GM23338 (cell line): ENCODE measurements at places on chromosomes 6 and 20.

DNA sequence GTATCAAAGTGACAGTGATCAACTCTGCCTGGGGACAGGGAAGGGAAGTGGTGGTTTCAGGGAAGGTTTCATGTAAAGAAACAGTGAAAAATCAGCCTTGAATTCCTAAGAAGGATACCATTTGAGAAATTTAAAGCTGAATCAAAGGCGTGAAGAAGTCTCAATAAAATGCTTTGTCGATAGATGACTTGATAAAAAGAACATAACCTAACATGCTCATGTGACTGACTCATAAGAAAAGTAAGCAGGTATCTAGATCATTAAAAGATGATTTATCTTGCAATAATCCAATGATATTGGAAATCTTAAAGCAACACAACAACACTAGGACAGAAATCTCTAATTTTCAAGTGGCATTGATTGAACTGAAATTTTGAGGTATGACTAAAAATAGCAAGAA is 14.3 kb downstream of the EDN1 start:
- DNase-seq, result no peak
- H3K4me3 ChIP-seq, result no peak overlapping the region
- no peaks in the 10 kb centered on the region for H3K4me1 ChIP-seq
- H3K27me3 ChIP-seq, result no peaks in the 10 kb centered on the region
- no peaks in the 10 kb centered on the region for H3K36me3 ChIP-seq

- no peaks in the 10 kb centered on the region for H3K36me3 ChIP-seq
- no peak overlapping the region for H3K4me3 ChIP-seq
- DNase-seq, result peak; percentile 19
- H3K27ac ChIP-seq, result no peak overlapping the region
Observed at GRCh38 chr6:152496731-152497130, 140.4 kb downstream of the SYNE1 start.

DNA sequence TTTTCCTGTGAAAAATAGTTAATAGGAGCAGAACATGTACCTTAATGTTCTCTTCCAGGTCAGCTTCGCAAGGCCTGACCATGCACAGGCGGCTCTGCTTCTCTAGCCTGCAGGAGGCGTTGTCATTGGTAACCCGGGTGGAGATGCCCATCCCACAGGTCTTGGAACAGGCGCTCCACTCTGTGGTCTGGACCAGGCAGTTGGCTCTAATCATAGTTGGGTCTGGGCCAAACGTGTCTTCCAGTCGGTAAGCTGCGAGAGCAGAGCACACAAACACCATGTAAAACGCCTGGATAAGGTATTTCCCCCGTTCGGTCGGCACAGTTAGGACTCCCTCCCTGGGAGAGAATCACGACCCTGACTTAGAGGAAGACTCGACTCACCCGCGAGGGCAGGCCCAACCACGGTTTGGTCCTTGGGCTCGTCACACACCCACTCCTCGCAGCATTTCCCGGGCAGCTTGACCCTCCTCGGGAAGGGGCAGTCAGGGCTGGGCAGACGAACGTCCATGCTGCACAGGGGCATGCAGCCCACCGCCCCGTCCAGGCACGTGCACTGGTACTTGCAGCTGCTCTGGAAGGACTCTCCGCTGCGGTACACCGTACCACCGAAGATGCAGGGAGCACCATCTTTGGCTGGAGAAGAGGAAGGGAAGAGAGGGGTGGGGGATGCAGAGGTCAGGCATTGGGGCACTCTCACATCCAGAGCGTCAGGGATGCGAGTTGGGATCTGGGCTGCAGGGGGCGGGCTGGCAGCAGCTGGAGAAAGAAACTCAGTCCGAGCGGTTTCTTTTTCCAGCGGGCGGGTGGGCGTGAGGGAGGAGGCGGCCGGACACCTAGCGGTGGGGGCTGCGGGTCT is 1.0 kb downstream of the CCN2 start:
- peaks cover 19% of the 10 kb centered on the region for H3K36me3 ChIP-seq
- H3K27ac ChIP-seq, result no peak overlapping the region
- H3K4me1 ChIP-seq, result peaks cover 48% of the 10 kb centered on the region
- H3K27me3 ChIP-seq, result no peaks in the 10 kb centered on the region

- no peak for DNase-seq
- H3K36me3 ChIP-seq, result no peaks in the 10 kb centered on the region
- H3K27me3 ChIP-seq, result no peaks in the 10 kb centered on the region
- no peaks in the 10 kb centered on the region for H3K4me1 ChIP-seq
Observed at GRCh38 chr6:52493669-52494068, 73.5 kb downstream of the EFHC1 start.

- peaks cover 47% of the 10 kb centered on the region for H3K4me1 ChIP-seq
- no peaks in the 10 kb centered on the region for H3K27me3 ChIP-seq
- no peaks in the 10 kb centered on the region for H3K36me3 ChIP-seq
- peak; percentile 99 for DNase-seq
Observed at GRCh38 chr20:61436667-61437279, 184.7 kb downstream of the CDH4 start.

DNA sequence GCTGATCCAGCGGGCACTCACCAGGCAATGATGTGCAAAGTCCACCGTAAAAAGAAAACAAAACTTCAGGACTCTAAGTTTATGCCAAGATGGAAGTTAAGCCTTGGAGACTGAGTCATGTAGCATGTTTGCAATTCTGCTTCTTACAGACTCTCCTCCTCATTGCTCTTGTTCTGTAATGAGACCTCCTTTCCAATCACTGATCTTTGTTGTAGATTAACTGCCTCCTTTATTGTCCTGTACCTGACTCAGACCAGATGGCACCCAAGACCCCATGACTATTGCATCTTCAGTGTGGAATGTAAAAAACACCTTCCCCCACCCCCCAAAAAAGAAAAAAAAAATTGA is 11.2 kb downstream of the NEU1 start:
- peak overlapping the region; percentile 43 for H3K4me3 ChIP-seq
- no peaks in the 10 kb centered on the region for H3K36me3 ChIP-seq
- H3K27ac ChIP-seq, result no peak overlapping the region
- no peak for DNase-seq
- H3K27me3 ChIP-seq, result no peaks in the 10 kb centered on the region

GRCh38 chr6:137102851-137103492 is 58.2 kb upstream of the IL20RA start:
- no peak overlapping the region for H3K4me3 ChIP-seq
- no peak for DNase-seq
- H3K36me3 ChIP-seq, result peaks cover 4% of the 10 kb centered on the region; the same call in 1 of the 2 replicates
- no peaks in the 10 kb centered on the region for H3K4me1 ChIP-seq
- H3K27me3 ChIP-seq, result no peaks in the 10 kb centered on the region
- H3K27ac ChIP-seq, result no peak overlapping the region

GRCh38 chr6:142746524-142746923 is 198.5 kb downstream of the HIVEP2 start:
- no peak overlapping the region for H3K4me3 ChIP-seq
- no peak overlapping the region for H3K27ac ChIP-seq
- no peaks in the 10 kb centered on the region for H3K36me3 ChIP-seq
- peak; percentile 87 for DNase-seq
- H3K27me3 ChIP-seq, result no peaks in the 10 kb centered on the region

DNA sequence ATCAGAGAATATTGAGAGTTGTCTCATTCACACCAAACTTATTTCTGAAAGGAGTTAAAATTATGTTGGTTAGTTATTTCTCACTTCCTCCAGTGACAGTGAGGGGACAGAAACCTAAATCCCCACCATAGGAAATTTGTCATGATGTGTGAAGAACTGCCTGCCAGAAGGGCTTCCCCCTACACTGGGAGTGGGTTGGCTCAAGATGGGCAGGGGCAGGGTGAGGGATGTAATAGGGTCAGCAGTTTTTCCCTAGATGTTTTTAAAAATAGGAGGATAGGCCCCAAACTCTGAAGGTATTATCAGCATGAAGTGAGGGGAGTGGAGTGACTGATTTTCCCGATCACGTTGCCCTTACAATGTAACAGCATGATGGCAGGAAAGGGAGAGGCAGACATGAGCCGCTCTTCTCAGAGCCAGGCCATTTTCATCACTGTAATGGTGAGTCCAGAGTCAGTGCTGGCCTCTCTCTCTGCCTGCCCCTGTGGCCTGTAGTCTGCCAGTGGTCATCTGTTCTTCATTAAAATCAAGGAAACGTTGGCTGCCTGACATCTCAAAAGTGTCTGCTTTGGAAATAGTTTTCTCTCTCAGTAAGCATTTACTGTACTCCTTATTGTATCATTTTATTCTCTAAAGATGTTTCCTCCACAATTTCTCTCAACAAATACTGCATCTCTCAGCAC is 59.8 kb upstream of the SYNJ2 start:
- DNase-seq, result no peak
- H3K27ac ChIP-seq, result no peak overlapping the region
- no peaks in the 10 kb centered on the region; the same call in 1 of the 2 replicates for H3K4me1 ChIP-seq
- no peaks in the 10 kb centered on the region for H3K27me3 ChIP-seq
